H1 (cell line): ENCODE measurements at places on chromosomes 5 and 9. TPM values are rescaled to one million over a fixed set of nuclear protein-coding genes. Genes with fewer than 3 reads are reported as not detected.

GRCh38 chr9:128164307-128164885 is 4.3 kb downstream of the BBLN start:
- DNase-seq: no peak

DNA sequence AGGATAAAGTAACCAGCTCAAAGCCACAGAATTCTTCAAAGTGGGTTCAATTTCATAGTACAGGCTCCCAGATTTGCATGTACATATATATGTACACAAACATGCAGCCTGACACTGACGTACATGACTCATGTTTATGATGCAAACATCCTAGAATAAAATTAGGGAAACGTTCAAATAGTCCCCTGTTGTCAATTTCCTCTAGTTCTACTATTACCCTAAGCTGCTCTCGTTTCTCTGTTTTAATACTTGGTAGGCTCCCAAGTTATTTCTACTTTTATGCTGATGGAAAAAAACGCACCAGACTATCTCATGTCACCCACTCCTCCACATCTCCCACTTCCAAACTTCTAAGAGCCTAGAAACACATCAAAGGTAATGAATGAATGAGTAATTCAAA is 229.7 kb downstream of the EPB41L4A start:
- DNase-seq: no peak

GRCh38 chr5:119515192-119515591 is 62.9 kb downstream of the HSD17B4 start:
- no peak for DNase-seq

DNA sequence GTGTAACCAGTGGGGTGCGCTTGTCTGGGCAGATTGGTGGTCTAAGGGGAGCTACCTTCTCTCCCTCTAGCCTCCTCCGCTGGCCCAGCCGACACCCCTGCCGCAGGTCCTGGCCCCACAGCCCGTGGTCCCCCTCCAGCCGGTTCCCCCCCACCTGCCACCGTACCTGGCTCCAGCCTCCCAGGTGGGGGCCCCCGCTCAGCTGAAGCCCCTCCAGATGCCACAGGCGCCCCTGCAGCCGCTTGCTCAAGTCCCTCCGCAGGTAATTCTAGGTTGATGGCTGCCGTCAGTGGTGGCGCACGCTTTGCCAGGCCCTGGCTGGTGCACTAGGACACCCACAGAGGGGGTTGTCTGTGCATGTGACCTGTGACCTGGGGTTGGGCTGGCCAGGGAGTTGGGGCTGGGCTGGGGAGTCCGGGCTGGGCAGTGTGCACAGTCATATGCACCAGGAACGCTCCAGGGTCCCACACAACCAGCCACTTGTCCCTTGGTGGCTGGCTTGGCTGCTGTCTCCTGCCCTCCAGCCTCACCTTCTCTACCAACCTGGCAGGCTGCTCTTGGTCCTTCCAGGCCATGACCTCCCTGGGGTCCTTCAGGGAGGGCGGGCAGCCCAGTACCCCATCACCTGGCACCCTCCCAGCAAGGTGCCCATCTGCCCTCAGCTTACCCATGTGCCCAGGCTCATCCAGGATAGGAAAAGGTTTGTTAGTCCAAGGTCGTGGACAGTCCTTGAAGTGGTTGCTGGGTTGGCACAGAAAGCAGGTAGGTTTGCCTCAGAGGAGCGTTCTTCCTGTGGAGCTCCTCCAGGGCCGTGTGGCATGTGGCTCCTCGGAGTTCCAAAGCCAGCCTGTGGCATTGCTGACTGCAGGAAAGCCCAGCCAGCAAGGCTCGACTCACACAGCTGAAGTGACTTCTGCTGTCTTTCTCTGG is 73.2 kb downstream of the WNK2 start:
- peak; percentile 39 for DNase-seq

GRCh38 chr9:93488244-93488643 is 34.9 kb upstream of the FAM120AOS start:
- no peak for DNase-seq

- DNase-seq: no peak
These were observed 408.5 kb downstream of the TMEM38B start for GRCh38 chr9:106102821-106103220.

DNA sequence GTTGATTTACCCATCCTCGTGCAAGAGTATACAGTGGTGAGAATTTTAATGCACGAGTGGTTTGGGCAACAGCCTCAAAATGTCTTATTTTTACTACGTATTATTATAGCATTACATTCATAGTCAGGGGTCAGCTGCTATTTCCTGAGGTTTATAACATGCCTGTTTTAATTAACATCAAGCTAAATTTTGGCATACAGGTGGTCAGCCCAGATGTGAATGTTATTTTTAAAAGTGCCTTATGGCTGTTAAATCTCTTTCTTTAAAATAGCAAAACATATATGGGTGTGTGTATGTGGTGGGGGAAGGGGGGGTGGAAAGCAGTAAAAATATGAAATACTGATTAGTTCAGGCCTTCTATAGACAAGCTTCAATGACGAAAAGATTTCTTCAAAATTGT is 424.5 kb upstream of the CLINT1 start:
- no peak for DNase-seq

DNA sequence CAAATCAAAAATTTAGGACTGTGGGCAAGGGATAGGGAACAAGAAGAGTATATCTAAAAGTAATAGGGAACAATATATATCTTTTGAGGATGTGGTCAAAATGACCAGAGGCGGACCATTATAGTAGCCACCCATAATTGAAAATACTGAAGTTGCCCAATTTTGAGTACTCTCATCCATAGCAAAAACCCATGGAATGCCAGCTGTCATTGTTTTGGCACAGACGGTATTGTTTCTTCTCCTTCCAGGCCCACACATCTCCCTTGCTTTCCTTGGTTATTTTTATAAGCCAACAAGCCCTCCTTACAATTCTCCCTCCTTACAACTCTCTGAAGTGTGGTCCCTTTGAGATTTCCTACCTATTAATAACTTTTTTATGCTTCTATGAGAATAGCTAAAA is 50.4 kb upstream of the RGMB start:
- no peak for DNase-seq

GRCh38 chr5:170614065-170614490 is 110.3 kb downstream of the KCNIP1 start:
- no peak for DNase-seq

GRCh38 chr5:761854-762710 is 22.4 kb downstream of the ZDHHC11B start:
- no peak for DNase-seq

DNA sequence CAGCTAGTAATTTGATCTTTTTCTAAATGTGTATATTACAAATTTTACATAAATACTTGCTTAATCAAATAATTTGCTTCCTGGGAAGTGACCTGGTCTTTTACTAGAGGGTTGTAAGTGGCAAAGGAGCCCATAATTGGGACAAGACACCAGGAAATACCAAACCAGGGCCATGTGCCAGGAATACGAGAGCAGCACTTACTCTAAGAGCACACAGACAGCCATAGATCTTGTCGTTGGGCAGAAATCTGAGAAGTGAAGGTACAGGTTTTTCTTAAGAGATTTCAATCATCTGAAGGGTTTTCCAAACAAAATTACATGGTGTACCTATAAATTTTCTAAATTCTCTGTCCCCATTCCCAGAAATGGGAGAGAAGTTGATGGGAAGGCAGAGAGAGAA is 179.3 kb downstream of the HINT1 start:
- DNase-seq: no peak

Gene C9orf50
- total RNA-seq: not detected in 2 replicates

Gene SPOCK1
- 14.0 and 18.1 TPM in 2 replicates for total RNA-seq

Gene ORM2
- 0.90 TPM in 1 of 2 replicates, not detected in the other for total RNA-seq

Gene FGF1
- 0.11 and 0.50 TPM in 2 replicates for total RNA-seq

Gene OR1J2
- total RNA-seq: not detected in 2 replicates

Gene CCDC112
- 13.2 and 15.6 TPM in 2 replicates for total RNA-seq

Gene ACOT12
- 0.33 TPM in 1 of 2 replicates, not detected in the other for total RNA-seq

Gene TNFSF8
- not detected in 2 replicates for total RNA-seq

Gene ARHGEF39
- 17.5 and 18.6 TPM in 2 replicates for total RNA-seq

Gene ZNF454
- total RNA-seq: 0.88 and 1.2 TPM in 2 replicates
